Right lobe of liver (tissue), 6 donors: ENCODE measurements at places on chromosomes 4 and X.
A peak's percentile ranks its signal among the peaks of the same experiment; 100 is the strongest.

GRCh38 chr4:145879598-145879997 is 59.0 kb downstream of the ZNF827 start:
- no peak for DNase-seq

GRCh38 chr4:179698321-179698720 is 2256.1 kb upstream of the AGA start:
- DNase-seq = no peak

GRCh38 chrX:42242004-42242403 is 318.6 kb upstream of the CASK start:
- no peak for DNase-seq

DNA sequence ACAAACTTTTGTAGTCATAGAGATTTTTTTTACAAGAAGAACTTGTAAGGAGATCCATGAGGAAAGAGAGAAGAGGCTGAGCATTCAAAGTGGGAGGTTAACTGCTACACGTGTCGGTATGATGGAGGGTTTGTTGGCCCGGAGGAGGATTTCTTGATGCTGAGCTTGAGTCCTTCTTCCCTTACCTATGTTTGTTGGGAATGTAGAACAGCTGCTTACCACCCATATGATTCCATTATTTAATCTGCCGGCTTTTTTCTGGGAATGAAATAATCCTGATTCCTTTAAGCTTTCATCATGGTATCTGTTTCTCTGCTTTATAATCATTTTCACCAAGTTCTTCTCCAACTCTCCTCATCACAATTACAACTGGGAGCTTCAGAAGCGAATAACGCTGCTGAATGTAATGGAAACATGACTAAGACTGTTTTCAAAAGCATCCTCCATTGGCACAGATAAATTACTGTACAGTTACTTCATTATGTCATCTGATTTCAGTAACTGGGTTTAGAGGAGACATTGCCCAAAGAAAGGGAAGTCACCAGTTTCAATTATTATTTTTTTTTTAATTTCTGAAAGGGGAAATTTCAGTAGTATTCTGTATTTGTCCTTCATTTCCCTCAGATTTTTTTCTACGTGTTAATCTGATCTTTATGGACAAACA is 420.6 kb downstream of the SPRY1 start:
- no peak for DNase-seq

DNA sequence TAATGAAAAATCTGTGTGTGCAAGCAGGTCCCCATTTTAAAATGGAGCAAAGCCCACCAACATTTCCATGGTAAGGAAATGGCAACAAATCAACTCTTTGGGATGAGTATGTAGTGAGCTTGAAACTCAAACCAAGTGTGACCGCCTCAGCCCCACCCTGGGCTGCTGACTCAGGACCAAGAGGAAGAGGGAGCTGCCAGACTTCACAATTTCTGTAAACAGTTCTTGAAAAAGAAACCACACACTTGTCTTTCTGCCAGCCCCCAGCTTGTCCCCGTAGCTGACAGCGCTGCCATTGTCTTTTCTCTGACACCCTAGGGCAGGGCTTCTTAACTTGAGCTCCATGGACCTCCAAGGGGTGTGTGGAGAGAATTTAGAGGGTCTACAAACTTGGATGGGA is 10.3 kb downstream of the RTL5 start:
- peak; percentile 55 for DNase-seq

DNA sequence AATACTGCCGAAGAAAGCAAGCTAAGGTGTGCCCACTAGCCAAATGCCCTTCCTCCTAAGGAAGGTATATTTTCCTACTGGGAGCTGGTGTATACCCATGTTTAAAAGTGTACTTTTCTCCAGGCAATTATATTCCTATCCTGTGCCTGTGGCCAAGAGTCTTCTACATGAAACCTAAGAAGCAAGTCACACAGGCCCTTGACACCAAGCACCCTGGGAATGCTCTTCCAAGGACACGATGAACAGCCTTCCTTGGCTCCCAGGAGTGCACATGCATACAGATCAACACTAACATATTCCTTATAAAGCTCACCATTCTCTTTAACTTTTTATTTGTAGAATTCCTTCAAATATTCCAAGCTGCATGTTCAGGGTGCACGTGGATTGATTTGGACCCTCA is 17.3 kb upstream of the ARHGAP6 start:
- no peak for DNase-seq

- no peak for DNase-seq
These were observed 1.4 kb downstream of the GRK4 start for GRCh38 chr4:2964706-2965258.

- DNase-seq = no peak
These were observed 11.1 kb downstream of the LEF1 start for GRCh38 chr4:108157655-108158054.

DNA sequence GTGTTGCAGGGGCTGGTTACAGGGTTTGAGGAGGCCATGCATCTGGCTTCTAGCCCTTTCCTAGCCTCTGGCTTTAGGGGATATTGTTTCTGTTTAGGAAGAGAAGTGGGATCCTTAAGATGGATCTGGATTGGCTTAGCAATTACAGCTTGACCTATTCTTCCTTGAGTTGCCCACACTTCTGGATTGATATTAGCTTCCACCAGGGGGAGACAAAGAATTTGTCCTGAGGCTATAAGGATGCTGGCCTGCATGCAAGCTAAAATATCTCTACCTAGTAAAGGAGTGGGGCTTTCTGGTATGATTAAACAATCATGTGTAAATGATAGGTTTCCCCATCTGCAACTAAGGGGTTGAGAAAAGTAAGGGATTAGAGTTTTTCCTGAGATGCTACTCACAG is 117.2 kb downstream of the TEX13C start:
- DNase-seq = no peak

GRCh38 chrX:153865685-153866084 is 20.3 kb downstream of the L1CAM start:
- DNase-seq = no peak

DNA sequence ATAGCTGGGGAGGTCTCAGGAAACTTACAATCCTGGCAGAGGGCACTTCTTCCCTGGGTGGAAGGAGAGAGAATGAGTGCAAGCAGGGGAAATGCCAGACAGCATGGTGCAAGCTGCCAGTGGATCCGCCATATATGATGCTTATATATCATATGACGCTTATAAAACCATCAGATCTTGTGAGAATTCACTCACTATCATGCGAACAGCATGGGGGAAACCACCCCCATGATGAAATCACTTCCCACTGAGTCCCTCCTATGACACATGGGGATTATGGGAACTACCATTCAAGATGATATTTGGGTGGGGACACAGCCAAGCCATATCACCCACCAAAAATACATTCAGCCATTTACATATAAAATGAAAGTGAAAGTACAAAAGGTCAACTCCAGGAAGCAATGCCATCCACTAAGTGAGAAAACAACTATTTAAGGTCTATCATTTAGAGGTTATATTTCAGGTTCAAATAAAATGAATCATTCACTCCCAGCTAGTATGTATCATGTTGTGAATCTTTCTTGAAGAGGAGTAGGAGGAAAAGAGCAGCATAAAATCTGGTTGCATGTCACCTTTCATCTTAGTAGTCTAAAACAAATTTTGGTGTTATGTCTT is 20.3 kb upstream of the DYNLT3 start:
- DNase-seq = no peak

- no peak for DNase-seq
These were observed 121.8 kb upstream of the TMEM47 start for GRCh38 chrX:34778916-34779315.

GRCh38 chr4:122755675-122756074 is 23.2 kb downstream of the BBS12 start:
- no peak for DNase-seq

DNA sequence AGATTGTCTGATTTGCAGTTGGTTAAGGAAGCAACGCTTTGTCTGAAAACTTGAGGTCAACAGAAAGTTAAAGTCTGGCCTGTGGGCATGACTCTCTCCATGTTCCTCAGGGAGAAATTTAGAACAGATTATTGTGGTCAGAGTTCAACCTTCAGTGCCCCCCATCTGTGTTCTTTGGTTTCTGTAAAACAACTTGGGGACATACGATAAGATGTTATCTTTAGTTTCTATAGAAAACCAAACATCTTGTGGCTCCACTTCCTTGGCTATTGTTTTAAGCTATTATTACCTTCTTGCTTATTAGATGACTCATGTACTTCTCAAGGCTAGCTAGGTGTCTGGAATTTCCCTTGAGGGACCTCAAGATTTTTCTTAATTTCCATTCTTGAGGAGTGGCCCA is 507.7 kb downstream of the PDHA2 start:
- no peak for DNase-seq

DNA sequence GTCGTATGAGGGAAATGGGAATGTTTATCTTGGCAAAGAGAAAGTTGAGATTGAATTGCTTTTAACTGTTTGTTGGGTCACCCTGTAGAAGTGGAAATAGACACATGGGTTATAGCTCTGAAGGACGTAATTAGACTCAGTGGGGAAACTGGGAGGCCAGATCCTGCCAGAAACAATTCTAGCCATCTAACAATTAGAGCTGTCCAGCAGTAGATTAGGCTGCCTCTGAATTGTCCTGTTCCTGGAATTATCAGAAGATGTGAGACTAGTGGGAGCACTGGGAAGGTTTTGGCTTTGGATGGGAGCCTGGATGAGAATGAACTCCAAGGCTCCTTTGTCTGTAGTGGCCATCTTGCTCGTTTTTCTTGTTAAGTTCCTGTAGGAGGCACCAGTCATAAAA is 61.9 kb upstream of the IGFBP7 start:
- DNase-seq = no peak

- DNase-seq = no peak
These were observed 3.5 kb downstream of the HUWE1 start for GRCh38 chrX:53682885-53683555.

DNA sequence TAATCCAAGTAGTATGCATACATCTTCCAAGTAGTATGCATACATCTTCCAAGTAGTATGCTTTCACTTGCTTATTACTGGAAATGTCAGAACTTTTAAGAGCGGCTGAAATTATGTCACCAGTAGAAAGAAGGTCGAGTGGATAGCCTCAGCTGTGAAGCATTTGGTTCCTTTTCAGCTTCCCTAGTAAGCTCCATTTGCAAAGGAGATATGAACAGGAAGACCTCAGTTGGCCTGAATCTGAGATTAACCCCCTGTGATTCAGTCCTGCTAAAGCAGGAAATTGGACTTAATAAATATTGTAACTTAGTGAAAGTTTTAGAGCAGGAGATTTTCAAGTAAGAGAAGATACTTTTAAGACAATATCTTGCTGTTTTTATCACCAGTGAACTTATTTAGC is 48.1 kb downstream of the PCDH7 start:
- DNase-seq = no peak

DNA sequence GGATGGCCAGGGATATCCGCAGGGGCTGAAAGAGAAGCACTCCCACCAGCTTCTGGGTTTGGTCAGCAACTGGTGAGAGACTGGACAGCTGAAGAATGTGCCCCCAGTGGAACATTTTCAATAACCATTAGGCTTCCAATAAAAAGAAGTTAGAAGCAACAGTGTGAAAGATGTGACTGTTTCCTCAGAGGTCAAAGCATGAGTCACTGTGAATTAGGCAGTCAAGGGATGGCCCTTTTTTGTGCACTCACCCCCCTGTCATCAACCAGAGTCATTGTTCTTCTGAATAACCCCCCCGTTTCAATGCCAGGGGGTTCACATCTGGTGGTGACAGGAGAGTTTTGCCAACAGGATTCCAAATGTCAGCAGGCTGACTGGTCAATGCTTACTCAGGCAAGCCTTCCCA is 74.6 kb upstream of the SH3RF1 start:
- no peak for DNase-seq

GRCh38 chr4:92952897-92953296 is 649.1 kb downstream of the GRID2 start:
- no peak for DNase-seq
